Pulmonary artery endothelial cell (primary cell): ENCODE measurements at places on chromosomes 12 and 14. TPM values are rescaled to one million over a fixed set of nuclear protein-coding genes. Genes with fewer than 3 reads are reported as not detected.

- no peak for DNase-seq
Measured at GRCh38 chr12:1553536-1553935, 40.8 kb downstream of the FBXL14 start.

GRCh38 chr12:1865284-1865866 lies 45.0 kb downstream of the LRTM2 start:
- DNase-seq = no peak

DNA sequence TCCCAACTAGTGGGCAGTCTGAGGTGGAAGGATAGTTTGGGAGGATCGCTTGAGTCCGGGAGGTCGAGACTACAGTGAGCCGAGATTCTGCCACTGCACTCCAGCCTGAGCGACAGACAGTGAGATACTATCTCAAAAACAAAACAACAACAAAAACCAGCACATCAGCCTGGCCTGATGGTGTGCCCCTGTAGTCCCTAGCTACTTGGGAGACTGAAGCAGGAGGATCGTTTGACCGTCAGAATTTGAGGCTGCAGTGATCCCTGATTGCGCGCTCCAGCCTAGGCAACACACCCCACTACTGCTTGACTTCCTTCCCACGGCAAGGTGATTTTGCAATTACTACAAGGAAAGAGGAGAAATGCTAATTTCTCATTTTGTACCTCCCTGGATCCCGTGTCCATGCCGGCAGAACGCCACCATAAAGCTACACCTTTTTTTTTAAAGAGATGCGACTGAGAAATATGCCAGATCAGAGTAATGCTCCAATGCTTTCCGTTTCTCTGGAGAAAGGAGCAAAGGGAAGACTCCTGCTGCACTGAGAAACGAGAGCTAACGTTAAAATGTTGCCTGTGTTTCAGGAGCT lies 672 bp upstream of the SCFD1 start:
- DNase-seq = no peak

DNA sequence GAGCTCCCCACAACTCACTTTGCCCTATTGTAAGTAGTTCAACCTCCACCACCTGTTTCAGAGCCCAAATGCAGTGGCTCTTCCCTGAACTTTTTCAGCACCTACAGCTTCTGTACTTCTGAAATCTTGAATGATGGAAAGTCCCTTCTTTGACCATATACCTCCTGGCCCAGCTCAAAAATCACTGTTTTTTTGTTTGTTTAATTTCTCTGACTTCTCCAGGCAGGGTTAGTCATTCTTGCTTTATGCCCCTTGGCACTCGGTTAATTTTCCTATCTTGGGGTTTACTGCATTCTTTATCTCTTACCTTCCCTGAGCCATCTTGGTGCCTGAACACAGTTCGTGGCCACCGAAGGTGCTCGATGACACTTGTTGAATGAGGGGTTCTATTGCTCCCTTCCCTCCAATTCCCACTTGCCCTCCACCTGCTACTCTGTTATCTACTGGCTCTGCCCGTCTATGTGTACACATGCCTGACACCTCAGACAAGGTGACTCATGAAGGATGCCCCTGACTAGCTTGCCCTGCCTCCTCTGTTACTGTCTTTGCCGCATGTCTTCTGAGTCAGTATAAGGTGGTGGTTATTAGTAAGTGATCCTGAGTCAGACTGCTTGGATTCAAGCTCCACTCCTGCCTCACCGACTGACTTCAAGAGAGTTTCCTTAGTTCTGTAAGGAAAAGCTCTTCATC lies 4.4 kb downstream of the AMHR2 start:
- DNase-seq = no peak

DNA sequence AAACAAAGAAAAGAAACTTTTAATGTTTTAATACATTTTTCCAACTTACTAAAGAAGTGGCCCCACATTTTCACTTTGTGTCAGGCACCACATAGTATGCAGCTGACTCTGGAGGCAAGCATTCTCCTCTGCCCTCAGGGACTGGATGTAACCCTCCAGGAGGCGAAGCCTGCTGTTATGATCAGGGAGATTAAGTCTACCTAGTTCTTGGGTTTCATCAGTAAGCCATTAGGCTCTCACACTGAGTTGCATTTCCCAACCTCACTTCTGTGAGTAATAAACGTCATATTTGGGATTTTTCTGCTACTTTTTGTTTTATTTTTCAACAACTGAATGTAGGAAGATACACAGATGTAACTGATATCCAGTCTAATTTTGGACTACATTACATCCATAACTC lies 101.2 kb upstream of the LRFN5 start:
- DNase-seq = no peak

DNA sequence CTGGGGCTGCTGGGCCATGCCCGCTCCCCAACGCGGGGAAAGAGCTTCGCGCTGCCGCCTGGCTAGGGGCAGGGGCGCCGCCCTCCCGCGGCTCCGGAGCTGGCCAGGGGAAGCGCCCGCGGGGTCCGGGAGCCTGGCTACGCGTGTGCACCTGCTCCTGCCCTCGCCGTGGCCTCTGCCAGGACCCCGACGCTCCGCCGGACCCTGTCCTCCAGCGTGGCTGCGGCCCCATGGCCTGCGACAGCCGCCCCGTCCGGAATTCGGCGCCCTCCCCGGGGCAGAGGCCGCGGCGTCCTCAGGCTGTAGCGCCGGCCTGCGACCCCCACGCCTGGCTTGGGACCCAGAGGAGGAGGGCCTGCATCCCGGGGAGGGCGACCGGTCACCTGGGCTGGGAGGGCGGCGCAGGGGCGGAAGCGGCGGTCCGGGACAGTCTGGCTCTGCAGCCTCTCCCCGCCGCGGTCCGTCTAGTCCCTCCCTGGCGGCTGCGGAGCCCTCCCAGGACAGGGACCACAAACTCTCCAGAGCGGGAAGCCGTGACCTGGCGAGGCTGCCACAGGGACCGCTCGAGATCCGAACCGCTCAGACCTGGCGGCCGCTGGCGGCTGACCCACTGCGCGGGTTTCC lies 85.6 kb downstream of the ALG10 start:
- no peak for DNase-seq

DNA sequence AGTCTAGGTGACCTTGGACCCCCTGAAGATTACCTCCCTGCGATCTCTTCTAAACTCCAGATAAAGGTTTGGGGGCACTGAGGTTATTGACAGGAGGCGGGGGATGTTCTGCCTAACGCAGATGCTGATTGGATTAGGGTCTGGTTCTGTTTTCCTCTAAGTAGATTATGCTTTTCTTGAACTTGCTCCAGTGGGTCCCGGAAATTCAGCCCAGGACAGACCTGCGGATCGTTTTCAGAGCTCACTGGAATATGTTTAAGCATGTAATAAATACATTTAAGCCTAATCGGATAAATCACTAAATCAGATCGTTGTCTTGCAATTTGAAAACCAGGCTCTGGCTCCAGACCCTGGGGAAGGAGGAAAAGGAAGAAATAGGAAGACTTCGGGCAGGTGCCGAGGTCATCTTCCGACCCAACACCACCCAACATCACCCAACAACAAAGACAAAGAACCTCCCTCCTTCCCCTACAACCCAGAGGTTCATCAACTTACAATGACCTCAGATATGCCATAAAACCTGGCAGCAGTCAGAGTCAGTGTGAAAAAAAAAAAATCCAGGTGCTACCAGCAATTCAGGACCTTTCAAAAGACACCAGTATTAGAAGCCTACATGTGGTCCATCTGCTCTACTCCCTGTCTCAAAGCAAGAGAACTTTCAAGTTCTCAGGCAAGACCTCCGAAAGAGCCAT lies 148.4 kb downstream of the KSR2 start:
- DNase-seq = no peak

DNA sequence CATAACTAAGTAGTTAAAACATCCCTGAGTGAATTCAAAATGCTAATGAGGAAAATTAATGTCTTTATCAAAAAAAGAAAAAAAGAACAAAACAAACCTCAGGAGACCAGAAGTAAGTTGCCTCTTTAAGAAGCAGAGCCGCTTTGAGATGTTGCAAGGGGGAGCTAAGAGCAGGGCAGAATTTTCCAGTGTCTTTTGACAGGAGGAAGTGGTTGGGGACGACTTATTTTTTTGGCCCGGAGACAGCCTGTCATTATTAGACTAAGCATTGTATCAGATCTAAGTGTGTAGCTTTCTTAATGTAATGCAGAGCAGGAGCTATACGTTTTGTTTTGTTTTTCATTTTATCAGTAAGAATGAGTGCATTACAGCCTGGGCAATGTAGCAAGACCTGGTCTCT lies 206.6 kb downstream of the CACNA1C start:
- no peak for DNase-seq

DNA sequence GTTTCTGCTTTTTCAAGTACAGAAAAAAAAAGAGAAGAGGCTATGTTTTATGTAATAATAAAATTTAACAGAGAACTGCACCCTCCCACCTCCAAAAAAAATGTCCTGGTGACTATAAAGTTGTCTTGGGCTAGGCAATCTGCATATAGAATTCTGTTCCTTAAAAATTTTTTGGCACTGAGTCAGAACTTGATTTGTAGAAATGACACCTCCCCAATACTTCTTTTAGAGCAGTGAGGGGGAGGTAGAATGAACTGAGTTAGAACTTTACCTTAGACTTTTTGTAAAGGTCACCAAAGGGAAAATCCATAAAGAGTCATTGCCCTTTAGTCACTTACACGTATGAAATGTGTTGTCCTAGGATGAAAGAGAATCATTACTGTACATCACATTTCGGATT lies 80.0 kb downstream of the BTG1 start:
- no peak for DNase-seq

- no peak for DNase-seq
Measured at GRCh38 chr12:111687255-111687654, 1.4 kb downstream of the ACAD10 start.

DNA sequence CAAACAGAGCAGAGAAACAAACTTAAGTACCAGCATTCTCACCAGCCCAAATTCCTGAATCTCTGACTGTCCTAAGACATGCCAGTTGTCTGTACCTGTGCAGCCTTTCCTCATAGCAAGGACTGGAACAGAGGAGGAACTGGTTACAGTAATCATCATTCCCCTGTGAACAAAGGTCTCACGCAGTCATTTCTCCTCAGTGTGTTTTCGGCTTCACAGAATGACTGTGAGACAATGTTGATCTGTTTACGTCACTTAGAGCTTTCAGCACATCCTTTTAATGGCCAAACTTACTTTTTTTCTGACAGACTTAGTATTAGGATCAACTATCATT lies 169.0 kb downstream of the FBXL14 start:
- DNase-seq = no peak

- DNase-seq = no peak
Measured at GRCh38 chr12:117901631-117902030, 67.2 kb downstream of the KSR2 start.

BMP4 gene
- 64.3 and 156 TPM in 2 replicates for total RNA-seq

SERPINA3 gene
- total RNA-seq = 0.63 and 1.5 TPM in 2 replicates

POTEM gene
- not detected in 2 replicates for total RNA-seq

COL2A1 gene
- not detected in 2 replicates for total RNA-seq

CTSG gene
- total RNA-seq = not detected in 2 replicates

NOVA1 gene
- total RNA-seq = 2.1 and 2.9 TPM in 2 replicates
